NCI-H2227 treated with DMSO at 0.1 percent for 48 hours (cell line): ENCODE measurements at places on chromosomes 4 and X.

- DNase-seq, result peak; percentile 90
Observed at GRCh38 chrX:18984381-18985185, 669 bp upstream of the PHKA2 start.

DNA sequence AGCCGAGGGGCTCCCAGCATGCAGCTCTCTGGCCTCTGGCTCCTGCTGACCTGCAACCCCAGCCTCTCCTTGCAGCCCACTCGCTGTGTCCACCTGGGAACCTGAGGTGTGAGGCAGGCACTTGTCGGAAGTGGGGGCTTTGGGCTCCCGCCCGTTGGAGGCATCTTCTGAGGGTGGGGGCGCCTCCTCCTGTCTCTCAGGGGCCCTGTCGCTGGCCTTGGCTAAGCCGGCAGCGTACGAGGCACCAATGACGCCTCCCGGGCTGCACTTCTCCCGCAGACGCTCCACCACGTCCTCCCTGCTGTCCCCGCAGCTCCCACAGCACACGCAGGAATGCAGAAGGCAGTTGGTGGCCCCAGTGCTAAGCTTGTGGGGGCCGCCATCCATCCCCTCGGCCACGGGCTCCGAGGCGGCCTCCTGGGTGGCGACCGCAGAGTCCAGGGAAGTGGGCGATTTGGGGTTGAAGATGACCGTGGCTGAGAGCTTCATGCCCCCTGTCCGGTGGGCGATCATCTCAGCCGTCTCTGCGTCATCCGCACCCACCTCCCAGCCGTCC is 42.5 kb upstream of the MXD4 start:
- no peak for DNase-seq

DNA sequence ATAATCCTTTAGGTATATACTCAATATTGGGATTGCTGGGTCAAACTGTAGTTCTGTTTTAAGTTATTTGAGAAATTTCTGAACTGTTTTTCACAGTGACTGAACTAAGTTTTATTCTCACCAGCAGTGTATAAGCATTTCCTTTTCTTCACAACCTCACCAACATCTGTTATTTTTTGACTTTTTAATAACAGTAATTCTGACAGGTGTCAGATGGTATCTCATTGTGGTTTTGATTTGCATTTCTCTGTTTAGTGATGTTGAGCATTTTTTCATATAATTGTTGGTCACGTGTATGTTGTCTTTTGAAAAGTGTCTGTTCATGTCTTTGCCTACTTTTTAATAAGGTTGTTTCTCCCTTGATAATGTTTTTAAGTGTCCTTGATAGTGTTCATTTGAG is 112.6 kb downstream of the LINC00632 start:
- DNase-seq, result no peak

DNA sequence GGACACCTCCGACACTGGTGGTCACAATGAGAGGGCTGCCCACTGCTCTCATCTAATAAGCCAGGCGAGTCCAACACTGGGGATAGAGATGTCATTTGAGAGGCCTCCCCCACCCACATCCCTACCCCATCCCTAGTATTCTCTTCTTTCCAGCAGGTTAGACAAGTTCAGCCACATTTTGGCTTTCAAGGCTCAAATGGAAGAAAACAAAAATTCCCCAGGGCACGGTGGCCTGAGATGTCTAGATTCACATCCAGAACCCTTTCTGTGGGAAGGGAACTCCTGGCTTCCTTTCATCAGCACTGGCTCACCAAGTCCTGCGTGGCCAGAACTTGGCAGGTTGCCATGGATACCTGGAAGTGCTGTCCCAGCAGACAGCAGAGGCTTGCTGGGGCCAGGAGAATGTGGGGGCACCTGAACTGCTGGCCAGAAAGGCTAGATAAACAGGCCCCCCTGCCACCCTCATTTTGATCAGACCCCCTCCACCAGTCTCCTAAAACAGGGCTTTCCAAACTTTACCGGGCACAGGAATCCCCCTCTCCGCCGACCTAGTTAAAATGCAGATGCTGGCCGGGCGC is 1.3 kb upstream of the NYX start:
- DNase-seq, result no peak

DNA sequence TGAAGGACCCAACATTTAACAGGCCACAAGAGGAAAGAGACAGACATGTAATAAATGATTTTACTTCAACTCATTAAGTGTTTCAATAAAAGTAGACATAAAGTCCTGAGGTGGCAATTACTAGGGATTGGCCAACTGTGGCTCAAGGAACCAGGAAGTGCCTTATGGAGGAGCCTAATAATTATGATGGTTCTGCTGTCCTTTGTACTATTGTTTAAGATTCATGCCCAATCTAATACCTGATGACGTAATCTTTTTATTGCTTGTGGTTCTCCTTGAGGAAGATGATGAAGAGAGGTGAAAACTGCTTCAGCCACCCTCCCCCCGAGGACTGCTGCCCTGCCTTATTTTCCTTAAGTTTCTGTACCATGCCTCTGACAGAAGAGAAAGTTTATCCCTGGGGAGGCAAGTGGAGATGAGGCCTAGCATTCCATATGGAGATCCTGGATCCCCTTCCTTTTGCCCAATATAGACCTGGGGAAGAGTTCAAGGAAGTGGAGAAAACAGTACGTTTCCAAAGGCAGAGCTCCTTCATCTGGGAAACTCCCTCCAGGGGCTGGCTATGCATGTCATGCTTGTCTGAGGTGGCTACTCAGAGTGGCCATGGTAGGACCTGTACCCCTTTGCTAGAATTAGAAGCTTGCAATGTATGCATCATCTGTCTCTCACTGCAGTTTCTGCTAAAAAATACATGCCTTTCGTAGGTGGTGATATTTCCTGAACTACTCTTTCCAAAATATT is 56.8 kb upstream of the FAT1 start:
- no peak for DNase-seq

DNA sequence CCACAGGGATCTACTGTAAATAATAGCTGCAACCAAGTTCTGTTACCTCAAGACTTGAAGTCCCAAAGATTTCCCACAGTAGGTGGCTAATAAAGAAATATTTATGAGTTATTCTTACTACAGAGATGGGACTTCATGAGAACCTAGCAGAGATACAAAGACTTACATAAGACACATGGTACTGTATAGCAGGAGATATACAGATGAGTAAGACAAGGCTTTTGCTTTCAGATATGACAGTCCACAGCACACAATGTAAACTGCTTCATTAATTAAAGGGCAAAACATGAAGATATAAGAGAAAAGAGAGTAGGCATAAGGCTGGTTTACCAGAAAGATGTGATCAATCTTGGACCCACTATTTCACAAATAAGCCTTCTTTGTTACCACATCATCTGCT is 6.6 kb downstream of the ANKRD17 start:
- no peak for DNase-seq

DNA sequence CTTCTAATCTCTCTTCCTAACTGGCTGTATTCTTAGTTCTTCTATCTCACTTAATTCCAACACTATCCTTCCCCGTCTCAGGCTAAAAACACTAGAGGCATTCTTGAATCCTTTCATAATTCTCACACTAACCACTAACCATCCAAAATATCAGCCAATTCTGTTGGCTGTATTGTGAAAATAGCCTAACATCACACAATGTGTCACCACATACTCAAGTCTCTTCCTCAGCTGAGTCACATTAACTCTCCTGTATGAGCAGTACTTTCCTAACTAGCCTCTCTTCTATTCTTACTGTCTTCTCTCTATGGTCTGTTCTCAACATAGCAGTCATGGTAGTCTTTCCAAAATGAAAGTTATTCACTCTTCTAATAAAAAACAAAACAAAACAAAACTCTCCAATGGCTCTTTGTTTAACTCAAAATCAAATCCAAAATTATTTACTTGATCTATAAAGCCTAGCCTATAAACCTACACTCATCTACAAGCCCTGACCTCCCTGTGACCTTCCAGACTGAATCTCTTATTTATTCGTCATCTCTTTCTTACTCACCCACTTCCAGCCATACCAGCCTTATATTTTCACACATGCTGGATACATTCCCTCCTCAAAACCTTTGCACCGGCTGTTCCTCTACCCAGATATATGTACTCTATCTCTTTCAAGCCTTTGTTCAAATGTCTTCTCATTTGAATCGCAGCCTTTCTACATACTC is 445.9 kb downstream of the TLL1 start:
- no peak for DNase-seq

GRCh38 chr4:174056959-174057358 is 226.5 kb downstream of the FBXO8 start:
- DNase-seq, result no peak

- DNase-seq, result peak; percentile 94
Observed at GRCh38 chrX:49071877-49072711, 1.7 kb downstream of the PRAF2 start.

- DNase-seq, result no peak
Observed at GRCh38 chr4:6183740-6184139, 16.6 kb downstream of the JAKMIP1 start.

DNA sequence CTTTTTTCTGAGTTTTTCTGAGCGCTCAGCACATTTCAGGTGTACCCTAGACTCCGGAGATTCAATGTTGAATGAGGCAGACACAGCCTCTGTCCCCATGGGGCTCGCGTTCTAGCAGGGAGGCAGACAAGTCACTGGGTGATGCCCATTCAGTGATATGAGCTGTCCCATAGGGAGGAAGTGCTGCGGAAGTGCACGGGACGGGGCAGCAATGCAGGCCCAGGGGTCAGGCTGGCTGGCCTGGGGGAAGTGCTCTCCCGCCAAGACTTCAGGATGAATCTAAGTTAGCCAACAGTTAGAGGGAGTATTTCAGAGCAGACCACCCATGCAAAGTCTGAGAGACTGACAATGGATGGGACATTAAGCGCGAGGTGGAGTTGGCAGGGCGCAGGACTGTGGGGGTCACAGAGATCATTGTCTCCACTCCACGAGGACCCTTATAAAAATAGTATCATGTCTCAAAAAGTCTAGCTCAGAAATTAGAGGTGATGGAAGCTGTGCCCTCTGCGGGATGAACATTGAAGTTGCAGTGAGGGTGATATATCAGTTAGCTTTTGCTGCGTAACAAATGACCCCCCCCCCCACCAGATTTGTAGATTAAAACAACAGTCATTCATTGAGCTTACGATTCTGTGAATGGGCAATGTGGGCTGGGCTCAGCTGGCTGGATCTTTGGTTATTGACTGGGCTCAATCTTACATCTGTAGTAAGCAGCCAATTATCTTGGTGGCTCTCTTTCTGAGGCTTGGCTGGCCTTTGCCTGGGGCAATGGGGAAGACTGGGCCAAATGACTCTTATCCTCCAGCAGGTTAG is 16.4 kb downstream of the PSAPL1 start:
- no peak for DNase-seq

GRCh38 chr4:7434766-7435150 is at the start of gene PSAPL1:
TSS of gene PSAPL1 (minus strand) at chr4:7434930. CDS start at chr4:7434879, 51 bp downstream.
- no peak for DNase-seq

GRCh38 chr4:71863457-71863856 is 79.6 kb upstream of the GC start:
- DNase-seq, result no peak

GRCh38 chr4:20180509-20180908 is 71.2 kb upstream of the SLIT2 start:
- no peak for DNase-seq

DNA sequence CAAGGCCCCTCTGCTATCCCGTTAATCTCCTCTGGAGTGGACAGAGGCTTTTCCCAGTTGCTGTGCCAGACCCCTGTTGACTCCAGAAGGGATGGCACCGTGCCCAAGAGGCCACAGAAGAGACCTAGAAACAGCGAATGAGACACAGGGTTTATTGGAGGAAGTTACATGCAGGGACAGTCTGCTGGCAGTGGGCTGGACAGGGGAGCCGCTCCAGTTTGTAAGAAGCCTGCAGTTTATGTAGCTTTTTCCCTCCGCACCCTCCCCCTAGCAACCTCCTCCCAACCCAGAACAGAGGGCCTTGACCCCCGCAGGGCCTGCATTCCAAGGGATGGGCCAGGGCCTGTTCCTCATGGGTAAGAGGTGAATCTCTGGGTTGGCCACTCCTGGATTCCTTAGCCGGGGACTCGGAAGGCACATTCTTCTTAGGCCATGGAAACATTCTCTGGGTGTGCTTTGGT is 216.8 kb upstream of the PSAPL1 start:
- DNase-seq, result no peak

- DNase-seq, result no peak
Observed at GRCh38 chr4:41175794-41176193, 38.5 kb downstream of the APBB2 start.
